ENCODE measurements at places on chromosomes 12 and 14. TPM values are rescaled to one million over a fixed set of nuclear protein-coding genes. Genes with fewer than 3 reads are reported as not detected.

DNA sequence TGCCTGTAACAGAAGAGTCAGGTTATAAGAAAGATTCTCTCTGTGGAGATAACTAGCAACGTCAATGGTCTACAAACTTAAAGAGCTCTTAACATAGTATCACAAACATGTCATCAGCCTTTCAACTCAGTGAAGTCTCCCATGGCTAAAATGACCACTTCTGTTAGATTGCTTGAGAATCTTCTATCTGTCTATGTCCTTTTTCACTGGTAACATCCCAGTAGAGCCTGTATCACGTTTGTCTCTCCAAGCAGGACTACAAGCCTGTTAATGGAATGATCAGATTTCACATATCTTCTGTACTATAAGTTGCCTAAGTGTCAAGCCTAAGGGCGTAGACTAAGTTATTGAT lies 50.7 kb downstream of the SLC2A13 start:
- DNase-seq: no peak

DNA sequence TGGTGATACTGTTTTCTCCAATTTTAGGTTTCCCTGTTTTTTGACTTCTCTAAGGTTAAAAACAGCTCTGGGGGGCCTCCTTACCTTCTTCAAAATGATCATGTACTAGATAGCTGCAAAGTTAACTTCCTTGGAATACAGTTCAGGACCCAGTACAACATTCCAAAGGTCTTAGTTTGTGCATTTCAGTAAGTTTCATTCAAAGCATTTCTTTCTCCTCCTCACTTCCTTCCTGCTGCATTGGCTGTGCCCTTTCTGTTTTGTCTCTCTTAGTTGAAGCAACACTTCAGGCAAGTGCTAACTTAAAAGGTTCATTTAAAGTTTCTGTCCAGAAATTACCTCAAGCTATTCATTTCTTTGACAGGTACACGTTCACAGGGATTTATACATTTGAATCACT lies 95.7 kb downstream of the SCN8A start:
- DNase-seq: no peak

DNA sequence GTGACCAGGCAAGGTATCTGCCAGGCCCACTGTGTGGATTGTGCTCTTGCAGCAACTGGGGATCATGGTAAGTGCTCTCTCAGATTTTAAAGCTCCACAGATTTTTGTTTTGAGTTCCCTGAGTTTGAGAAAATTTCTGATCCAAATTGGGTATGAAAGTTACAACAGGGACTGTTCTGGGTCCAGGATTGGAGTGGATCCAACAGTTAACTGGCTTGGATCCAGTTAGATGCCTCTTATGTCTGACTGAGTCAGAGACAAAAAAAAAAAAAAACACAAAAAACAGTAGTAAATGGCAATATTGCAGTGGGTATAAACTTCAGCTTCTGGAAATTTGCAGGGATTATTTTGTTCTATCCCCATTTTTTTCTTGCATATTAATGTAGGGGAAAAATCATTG lies 598.8 kb downstream of the C12orf50 start:
- DNase-seq: no peak

GRCh38 chr14:64849940-64850339 lies 29.8 kb downstream of the SPTB start:
- no peak for DNase-seq

DNA sequence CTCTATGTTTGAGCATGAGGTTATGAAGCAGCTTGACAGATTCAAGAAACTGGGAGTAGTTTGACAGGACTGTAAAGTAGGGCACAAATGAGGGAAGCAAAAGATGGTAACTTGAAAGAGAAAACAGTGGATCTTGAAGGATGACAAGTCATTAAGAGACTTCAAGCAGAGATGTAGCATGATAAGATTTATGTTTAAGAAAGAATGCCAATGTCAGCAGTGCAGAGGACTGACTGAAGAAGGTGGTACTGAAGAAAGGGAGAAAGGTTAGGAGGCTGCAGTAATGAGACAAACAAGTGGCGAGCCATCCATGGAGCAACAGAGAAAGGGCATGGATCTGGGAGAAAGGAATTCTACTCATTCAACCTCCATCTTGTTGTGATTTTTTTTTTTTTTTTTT lies 120.2 kb upstream of the RAP1B start:
- DNase-seq: no peak

DNA sequence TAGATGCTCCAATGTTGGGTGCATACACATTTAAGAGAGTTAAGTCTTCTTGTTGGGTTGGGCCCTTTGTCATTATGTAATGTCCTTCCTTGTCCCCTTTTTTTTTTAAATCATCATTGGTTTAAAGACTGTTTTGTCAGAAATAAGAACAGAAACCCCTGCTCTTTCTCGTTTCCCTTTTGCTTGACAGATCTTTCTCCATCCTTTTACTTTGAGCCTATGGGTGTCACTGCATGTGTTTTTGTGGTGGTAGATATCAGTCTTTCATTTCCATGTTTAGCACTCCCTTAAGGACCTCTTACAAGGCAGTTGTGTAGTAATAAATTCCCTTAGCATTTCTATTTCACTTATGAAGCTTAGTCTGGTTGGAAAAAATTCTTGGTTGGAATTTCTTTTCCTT lies 47.4 kb downstream of the RTN1 start:
- DNase-seq: no peak

Gene ATL1
- 0.58 TPM for total RNA-seq

GRCh38 chr14:41120402-41120801 lies 486.3 kb upstream of the LRFN5 start:
- no peak for DNase-seq

Gene BHLHE41
- not detected for total RNA-seq

- DNase-seq: no peak
Observed at GRCh38 chr12:47714826-47715386, 9.1 kb upstream of the RPAP3 start.

Gene CD163L1
- not detected for total RNA-seq

GRCh38 chr12:98137278-98137677 lies 378.1 kb upstream of the TMPO start:
- no peak for DNase-seq

All from activated CD4-positive, alpha-beta memory T cell treated with anti-CD3 and anti-CD28 coated beads for 36 hours (primary cell).